Posterior cingulate gyrus (tissue), 11 donors: ENCODE measurements at places on chromosomes 5 and 9.

GRCh38 chr9:10251490-10251889 is 361.3 kb downstream of the PTPRD start:
- DNase-seq = no peak

DNA sequence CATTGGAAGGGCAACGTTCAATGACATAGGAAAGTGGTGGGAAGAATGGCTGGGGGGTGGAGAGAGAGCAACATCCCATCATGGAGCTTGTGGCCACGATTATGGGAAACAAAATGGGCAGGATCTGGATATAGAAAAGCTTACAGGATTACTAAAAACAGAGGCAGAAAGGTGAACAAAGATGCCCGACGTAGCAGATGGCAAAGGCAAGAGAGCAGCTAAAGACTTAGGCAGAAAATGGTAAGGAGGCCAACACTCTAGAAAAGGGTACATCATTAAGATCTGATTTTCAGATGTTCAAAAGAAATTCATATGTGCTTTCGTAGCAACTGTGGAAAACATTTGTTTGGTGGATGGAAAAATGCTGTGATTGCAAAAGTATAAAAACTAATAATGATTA is 102.5 kb downstream of the OTULIN start:
- DNase-seq = no peak

- no peak for DNase-seq
These were observed 13.7 kb downstream of the HNRNPH1 start for GRCh38 chr5:179609834-179610108.

- no peak for DNase-seq
These were observed 208.1 kb upstream of the S1PR3 start for GRCh38 chr9:88782931-88783710.

- no peak for DNase-seq
These were observed 4.7 kb downstream of the ERCC6L2 start for GRCh38 chr9:95880021-95880690.

DNA sequence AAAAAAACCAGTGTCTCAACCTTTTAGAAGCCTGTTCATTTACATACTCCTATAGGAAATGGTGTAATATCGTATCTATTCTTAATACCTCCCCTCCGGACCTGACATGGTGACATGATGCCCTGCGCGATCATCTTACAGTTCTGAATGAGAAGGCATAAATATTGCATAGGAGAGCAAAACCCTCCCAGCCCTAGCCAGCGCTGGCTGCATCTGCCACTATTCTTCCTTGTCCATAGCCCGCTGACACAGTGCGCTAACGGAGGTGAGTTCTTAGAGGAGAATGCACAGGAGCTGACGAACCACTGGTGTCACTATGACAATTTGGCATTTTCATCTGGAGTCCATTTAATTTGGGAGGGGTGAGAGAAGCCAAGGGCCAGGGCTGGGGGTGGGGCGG is 290.1 kb downstream of the EFNA5 start:
- DNase-seq = no peak

GRCh38 chr9:20394969-20395368 is 227.3 kb downstream of the MLLT3 start:
- no peak for DNase-seq

- DNase-seq = no peak
These were observed 1909.4 kb upstream of the WWC1 start for GRCh38 chr5:166382031-166382430.

DNA sequence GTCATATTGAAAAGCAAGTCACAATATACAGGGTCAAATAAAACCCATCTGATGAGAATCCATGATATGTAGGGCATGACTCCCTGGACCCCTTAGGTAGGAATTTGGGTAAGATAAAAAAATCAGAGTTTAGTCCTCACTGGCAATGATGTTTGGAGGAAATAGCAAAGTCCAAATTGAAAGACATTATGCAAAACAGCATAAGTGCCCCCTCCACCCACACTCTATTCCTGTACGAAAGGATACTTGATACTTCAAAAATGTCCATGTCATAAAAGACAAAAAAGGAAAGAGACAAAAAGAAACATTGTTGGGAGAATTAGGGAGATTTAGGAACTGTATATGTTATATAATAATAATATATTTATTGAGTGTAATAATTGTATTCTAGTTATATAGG is 96.1 kb upstream of the RASGRF2 start:
- DNase-seq = no peak

DNA sequence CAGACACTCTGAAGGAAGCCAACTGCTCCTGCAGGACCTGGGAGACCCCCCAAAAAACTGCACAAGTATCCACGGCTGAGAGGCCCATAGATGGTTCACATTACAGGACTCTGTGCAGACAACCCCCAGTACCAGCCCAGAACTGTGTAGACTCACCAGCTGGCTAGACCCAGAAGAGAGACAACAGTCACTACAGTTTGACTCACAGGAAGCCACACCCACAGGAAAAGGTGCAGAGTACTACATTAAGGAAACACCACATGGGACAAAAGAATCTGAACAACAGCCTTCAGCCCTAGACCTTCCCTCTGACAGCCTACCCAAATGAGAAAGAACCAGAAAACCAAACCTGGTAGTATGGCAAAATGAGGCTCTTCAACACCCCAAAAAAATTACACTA is 281.2 kb upstream of the RGMB start:
- DNase-seq = peak; percentile 22

- no peak for DNase-seq
These were observed 46.3 kb downstream of the FSTL4 start for GRCh38 chr5:133565993-133566392.

GRCh38 chr5:79120221-79120620 is 8.6 kb downstream of the BHMT start:
- DNase-seq = no peak

- DNase-seq = no peak
These were observed 24.4 kb downstream of the ZCCHC7 start for GRCh38 chr9:37144762-37145161.

GRCh38 chr5:124544366-124545055 is 201.9 kb downstream of the ZNF608 start:
- DNase-seq = no peak

- no peak for DNase-seq
These were observed 89.3 kb upstream of the ST8SIA4 start for GRCh38 chr5:100992354-100992753.

GRCh38 chr5:82522897-82523296 is 244.7 kb upstream of the RPS23 start:
- DNase-seq = no peak

- no peak for DNase-seq
These were observed 824.3 kb downstream of the SEMA5A start for GRCh38 chr5:8721536-8721935.
